ENCODE measurements at places on chromosomes 1 and 21. TPM values are rescaled to one million over a fixed set of nuclear protein-coding genes. Genes with fewer than 3 reads are reported as not detected.

LAD1 gene
- 1.1 TPM for total RNA-seq

KIF17 gene
- total RNA-seq: 1.4 TPM

MPZ gene
- 0.53 TPM for total RNA-seq

ZMYND12 gene
- total RNA-seq: 0.23 TPM

PTAFR gene
- 0.34 TPM for total RNA-seq

LYPD8 gene
- total RNA-seq: 0.45 TPM

ANGPTL3 gene
- not detected for total RNA-seq

NADK gene
- total RNA-seq: 30.5 TPM

ELAPOR1 gene
- 0.38 TPM for total RNA-seq

PTCH2 gene
- 0.23 TPM for total RNA-seq

Data from A549 treated with ZK216348 at 1 μM for 4 hours (cell line).